ENCODE measurements at places on chromosomes 7 and 10.

DNA sequence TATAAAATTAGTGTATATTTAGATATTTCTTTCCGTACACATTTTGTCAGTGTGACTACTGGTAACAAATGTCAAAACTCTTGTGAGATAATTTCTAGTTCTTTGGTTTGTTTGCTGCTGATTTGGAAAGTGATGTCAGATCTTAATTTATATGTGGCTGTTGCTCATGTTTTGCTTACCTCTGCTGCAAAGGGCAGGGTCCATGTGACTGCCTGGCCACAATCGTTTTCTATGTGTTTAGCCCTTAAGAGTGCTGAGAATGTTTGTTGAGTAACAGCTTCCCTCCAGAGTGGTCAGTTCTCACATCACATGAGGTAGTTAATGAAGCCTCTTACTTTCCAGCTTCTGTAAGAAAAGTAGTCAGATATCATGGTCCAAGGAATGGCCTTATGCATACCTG lies 4.2 kb downstream of the NRBF2 start:
- no peak for DNase-seq

DNA sequence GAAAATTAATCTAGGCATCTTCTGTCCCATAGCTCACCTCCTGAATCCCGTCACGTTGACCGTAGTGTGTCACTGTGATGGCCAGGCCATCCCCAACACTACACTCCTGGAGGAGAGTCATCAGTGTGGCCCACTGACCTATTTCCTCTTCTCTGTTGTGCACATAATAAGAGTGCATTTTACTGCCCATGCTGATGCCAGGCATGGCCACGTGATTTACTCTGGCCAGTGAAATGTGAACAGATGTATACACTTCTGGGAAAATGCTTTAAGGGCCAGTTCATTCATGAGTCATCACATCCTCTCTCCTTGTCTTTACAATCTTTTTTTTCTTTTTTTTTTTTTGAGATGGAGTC lies 101.9 kb upstream of the PIP4K2A start:
- DNase-seq = no peak

DNA sequence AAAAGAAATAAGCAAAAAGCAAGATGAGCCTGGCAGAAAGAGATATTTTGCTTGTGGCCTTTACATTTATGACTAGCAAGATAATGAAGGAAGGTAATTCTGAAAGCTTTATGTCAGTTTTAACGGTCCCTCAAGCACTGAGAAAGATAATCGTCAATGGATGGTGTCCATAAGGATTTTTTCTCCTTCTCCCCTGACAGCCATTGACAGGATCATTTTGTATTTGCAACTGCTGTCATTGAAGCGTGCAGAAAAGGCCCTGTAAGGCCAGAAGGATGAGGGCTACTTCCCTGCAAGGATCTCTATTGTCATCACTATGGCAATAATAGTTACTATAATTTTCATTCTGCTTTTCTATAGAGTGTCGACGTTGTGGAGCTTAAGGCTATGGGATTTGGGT lies 994 bp upstream of the LRGUK start:
- DNase-seq = no peak

- DNase-seq = no peak
Measured at GRCh38 chr7:55124989-55125875, 106.4 kb downstream of the EGFR start.

DNA sequence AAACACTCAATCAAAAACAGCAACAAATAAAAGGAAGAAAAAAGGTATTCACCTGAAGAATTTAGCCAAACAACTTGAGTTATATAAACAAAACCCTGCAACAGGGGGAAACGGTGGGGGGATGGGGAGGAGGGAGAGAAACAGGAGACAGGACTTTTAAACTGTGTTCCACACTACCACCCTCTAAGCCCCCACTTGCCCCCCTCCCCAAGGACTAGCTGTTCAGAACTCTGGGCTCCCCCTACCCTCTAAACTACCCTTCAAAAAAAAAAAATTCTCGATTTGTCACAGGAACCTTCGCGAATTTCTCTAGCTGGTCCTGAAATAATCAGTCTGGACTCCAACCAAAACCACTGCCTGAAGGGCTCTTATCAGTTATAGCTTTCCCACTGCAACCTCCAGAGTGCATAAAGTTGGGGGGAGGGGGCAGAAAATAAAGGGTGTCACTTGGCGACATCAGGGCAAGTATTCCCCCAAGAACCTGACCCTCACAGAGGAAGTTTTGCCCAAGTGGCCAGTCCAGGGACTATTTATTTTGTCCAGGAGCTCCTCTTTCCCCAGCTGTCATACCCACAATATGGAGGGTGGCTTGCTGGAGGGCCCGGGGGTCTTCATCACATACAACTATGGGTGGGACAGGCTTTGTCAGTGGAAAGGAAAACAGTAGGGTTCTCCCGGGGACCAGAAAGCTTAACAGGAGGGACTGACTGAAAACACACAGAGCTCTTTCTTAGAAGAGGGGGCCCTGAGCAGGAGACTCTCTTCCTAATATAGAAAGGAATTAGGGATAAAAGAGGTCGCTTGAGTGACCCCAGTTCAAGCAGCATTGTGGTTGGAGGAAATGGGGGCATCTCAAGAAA lies 1.3 kb downstream of the UBE2H start:
- no peak for DNase-seq

- no peak for DNase-seq
Measured at GRCh38 chr10:33524966-33525365, 190.5 kb upstream of the NRP1 start.
